Common myeloid progenitor, CD34-positive (primary cell): ENCODE measurements at places on chromosomes 12 and 14.

GRCh38 chr12:64860446-64860998 is 36.1 kb downstream of the TBC1D30 start:
- DNase-seq = no peak

- DNase-seq = peak; percentile 39
These were observed 1.0 kb upstream of the KDM2B start for GRCh38 chr12:121581686-121582429.

- DNase-seq = peak; percentile 44
These were observed 1.1 kb downstream of the KITLG start for GRCh38 chr12:88579161-88579517.

DNA sequence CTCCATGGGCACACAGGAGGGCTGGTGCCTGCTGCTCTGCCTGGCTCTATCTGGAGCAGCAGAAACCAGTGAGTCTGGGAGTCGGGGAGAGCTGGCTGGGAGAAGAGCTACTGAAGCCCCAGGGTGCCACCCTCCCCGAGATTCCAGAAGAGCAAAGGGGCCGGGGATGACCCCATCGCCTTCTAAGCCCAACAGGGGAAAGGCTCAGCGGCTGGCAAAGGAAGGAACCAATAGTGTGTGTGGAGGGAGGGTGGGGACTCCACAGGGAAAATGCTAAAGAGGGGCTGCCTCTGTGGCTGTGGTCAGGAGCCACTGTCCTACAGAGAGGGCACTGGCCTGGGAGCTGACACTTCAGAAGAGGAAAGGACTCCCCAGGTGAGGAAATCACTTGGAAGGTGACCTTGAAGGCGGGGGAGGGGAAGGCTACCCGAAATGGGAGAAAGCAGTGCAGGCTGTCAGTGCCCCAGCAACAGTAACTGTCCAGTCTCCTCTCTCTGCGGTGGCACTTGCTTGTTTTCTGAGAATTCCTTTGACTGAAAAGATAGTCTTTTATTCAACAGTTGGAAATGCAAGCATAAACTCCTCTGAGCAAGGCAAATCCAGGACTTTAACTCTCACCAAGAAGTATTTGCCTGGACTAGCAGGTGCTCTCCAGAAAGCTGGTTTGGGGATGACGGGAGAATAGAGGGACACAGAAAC is 552 bp downstream of the TAPBPL start:
- DNase-seq = no peak

DNA sequence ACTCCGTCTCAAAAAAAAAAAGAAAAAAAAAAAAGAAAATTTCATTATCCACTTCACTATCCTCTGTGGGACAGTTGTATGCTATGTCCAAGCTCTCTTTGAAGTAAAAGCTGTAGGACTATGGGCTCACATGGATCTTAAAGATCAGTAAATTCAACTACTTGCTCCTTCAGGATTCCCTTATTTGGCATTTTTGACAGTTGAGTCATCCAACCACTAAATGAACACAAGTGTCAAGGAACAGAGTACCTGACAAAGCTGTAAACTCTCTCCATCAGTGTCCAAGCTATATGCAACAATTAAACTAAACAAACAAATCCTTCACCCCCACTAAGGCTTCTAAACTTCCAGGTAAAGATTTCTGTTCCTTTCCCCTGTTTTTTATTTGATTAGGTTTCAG is 177.0 kb downstream of the CEP128 start:
- no peak for DNase-seq

DNA sequence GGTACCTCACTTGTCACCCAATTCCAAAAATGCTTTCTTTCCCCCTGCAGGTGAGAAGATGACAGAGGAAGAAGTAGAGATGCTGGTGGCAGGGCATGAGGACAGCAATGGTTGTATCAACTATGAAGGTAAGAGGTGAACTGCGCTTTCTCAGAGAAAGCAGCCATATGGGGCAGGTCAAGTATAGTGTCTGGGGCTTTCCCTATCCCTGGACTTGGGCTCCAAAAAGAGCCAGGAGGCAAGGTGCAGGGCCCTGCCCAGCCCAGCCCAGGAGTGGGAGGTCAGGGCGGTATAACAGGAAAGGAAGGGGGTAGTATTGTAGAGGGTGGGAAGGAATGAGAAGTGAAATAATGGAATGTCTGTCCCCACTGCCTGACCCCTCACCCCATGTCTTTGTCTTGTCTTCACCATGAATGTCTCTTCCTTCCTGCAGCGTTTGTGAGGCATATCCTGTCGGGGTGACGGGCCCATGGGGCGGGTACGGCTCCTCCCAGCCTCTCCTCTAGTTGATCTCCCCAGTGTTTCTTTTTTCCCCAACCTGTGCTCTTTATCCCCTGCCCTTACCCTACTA is 2.1 kb downstream of the MYL6 start:
- DNase-seq = no peak

- peak; percentile 88 for DNase-seq
These were observed 64.3 kb upstream of the DDHD1 start for GRCh38 chr14:53217316-53217994.

DNA sequence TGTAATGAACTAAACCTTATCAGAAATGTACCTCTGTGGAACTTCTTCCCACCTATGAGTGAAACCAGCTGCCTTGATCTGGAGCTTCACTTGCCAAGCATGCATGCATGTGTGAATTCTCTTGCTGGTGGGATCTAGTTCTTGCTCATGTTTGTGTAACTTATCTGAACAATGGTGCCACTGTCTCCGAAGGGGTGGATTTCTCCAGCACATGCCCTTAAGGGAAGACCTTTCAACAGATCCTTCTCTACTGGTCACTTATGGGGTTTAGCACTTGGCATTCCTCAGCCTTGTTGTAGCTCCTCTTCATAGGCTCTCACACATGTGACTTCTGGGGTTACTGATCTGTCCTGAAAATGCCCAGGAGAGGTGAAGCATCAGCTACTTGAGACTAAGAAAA is 25.0 kb downstream of the SMOC1 start:
- no peak for DNase-seq
